ENCODE measurements at places on chromosomes 5 and 9.

- DNase-seq, result no peak
These were observed 208.4 kb downstream of the PDZD2 start for GRCh38 chr5:31847354-31847753.

GRCh38 chr5:180007582-180007981, 64.0 kb downstream of the RNF130 start:
- DNase-seq, result no peak

DNA sequence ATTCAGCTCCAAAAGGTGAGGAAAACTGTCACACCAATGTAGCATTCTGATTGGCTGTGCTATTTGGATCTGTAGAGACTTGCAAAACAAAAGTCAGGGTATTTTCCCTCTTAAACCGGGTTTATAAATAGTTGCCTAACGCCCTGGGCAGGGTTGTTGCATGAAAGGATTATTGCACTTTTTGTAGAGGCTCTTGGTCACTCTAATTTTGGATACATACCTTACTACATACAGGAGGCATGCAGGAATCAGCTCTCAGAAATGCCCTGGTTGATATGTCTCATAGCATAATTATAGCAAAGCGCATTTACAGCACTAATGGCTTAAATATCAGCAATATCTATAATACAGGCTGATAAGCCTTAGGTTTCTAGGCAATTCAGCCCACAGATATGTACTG, 200.0 kb upstream of the GDNF start:
- DNase-seq, result no peak

- DNase-seq, result no peak
These were observed 239.0 kb downstream of the FSTL4 start for GRCh38 chr5:133373121-133373870.

DNA sequence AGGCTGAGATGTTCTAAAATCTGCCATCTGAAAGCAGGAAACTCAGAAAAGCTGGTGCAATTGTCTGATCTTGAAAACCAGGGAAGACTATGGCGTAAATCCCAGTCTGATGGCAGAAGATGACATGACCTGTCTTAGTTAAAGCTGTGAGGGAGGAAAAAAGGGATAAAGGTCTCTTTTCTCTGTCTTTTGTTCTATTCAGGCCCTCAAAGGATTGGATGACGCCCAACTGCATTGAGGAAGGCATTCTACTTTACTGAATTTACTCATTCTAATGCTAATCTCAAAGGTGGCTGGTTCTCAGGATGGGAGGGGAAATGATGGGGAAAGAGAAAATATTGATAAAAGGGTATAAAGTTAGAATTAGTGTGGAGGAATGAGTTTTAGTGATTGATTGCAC, 312.8 kb upstream of the CTNND2 start:
- DNase-seq, result no peak

GRCh38 chr9:72814083-72814597, 138.7 kb downstream of the ALDH1A1 start:
- no peak for DNase-seq

DNA sequence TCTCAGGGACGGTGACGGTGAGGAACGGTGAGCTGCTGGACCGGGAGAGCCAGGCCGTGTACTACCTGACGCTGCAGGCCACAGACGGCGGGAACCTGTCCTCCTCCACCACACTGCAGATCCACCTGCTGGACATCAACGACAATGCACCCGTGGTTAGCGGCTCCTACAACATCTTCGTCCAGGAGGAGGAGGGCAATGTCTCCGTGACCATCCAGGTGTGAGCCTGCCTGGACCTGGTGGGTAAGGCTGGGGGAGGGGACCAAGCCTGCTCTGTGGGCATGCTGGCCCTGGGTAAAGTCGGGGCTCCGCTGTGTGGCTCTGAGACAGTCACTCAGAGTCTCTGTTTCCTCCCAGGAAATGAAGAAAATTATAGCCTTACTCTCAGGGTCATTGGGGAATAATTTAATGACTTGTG, 29.3 kb downstream of the CDHR2 start:
- DNase-seq, result peak; percentile 33

- DNase-seq, result no peak
These were observed 163.6 kb downstream of the SPATA31D1 start for GRCh38 chr9:82152181-82152580.

- no peak for DNase-seq
These were observed 29.7 kb downstream of the RASGRF2 start for GRCh38 chr5:80989883-80990282.

GRCh38 chr9:104313396-104314110, 190.5 kb upstream of the OR13F1 start:
- no peak for DNase-seq

DNA sequence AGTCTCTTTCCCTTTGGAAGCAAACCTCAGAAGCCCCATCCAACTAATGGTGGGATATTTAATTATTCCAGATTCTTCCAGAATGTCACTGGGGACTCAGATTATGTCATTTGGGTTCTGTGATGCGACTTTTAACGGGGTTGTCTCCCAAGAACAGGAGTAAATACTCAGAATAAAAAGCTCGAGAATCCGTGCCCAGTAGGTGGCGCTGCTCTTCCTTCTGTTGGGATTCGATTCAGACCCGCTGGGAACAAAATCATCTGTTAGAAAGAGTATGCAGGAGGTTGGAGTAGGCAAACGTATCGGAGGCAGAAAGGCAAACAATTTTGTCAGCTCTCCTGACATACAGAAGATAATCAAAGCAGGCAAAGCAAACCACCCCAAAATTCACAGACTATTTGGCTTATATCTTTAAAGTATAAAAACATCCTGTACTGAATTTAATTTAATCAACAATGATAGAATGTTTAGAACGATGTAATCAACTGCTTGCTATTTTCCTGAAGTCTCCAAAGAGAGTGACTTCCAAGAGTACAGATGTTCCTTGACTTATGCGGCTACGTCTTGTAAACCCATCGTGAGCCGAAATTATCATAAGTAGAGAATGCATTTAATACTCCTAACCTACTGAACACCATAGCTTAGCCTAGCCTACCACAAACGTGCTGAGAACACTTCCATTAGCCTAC, 169.8 kb upstream of the RAI14 start:
- peak; percentile 27 for DNase-seq

GRCh38 chr5:180771839-180772238, 30.8 kb downstream of the MGAT1 start:
- no peak for DNase-seq

DNA sequence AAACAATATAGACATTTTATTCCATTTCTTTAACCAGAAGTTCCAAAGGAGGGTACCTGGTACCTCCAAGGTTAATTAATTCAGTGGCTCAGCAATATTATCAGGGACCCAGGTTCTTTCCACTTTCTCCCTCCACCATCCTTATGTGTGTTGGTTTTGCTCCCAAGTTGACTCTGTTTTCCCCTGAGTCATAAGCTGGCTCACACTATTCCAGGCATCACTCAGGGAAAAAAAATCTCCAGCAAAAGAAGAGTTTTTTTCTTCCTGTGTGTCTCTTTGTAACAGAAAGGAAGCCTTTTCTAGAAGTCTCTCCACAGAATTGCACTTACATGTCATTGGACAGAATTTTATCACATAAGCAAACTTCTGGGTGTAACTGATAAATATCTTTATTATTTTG, 31.2 kb upstream of the GALNT10 start:
- no peak for DNase-seq

GRCh38 chr5:141363952-141364660, at the start of gene PCDHGA5:
Gene PCDHGA5 (plus strand): TSS chr5:141364162. CDS start chr5:141364331, 169 bp downstream.
- no peak for DNase-seq

- DNase-seq, result no peak
These were observed 84.3 kb downstream of the RAI14 start for GRCh38 chr5:34740389-34740806.

GRCh38 chr5:67182301-67182790, 14.3 kb downstream of the CD180 start:
- DNase-seq, result no peak
